ENCODE measurements at places on chromosomes 6 and 20. TPM values are rescaled to one million over a fixed set of nuclear protein-coding genes. Genes with fewer than 3 reads are reported as not detected.
A peak's percentile ranks its signal among the peaks of the same experiment; 100 is the strongest.

KIF13A gene
- 29.5 TPM for polyA plus RNA-seq

- DNase-seq: peak; percentile 22
Measured at GRCh38 chr6:136326038-136326553, 36.5 kb upstream of the BCLAF1 start.

- DNase-seq: no peak
Measured at GRCh38 chr20:21564127-21564773, 50.4 kb upstream of the NKX2-2 start.

DNA sequence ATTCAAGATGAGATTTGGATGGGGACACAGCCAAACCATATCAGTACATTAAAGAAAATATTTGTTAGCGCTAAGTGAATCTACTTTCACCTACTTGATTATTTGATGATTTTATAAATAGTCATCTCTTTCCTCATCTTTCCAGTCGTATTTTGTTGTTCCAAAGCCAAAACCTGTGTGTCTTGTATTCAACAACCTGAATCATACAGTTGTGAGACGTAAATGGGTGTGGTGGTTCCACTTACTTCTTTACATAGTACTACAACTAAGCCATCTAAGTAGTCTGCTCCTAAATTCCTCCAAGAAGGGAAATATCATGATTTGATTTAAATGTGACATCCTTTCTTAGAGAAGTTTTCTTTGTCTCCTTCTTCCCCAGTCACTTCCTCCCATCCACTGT is 132.8 kb downstream of the ESR1 start:
- DNase-seq: no peak

GRCh38 chr20:18276821-18277220 is 11.5 kb upstream of the ZNF133 start:
- DNase-seq: peak; percentile 83

GRCh38 chr20:32063695-32064094 is 11.7 kb downstream of the HCK start:
- DNase-seq: no peak

Data from small intestine (tissue), 16 donors.